Spinal cord (tissue), 10 donors: ENCODE measurements at places on chromosomes 1 and 21. TPM values are rescaled to one million over a fixed set of nuclear protein-coding genes. Genes with fewer than 3 reads are reported as not detected.

DNA sequence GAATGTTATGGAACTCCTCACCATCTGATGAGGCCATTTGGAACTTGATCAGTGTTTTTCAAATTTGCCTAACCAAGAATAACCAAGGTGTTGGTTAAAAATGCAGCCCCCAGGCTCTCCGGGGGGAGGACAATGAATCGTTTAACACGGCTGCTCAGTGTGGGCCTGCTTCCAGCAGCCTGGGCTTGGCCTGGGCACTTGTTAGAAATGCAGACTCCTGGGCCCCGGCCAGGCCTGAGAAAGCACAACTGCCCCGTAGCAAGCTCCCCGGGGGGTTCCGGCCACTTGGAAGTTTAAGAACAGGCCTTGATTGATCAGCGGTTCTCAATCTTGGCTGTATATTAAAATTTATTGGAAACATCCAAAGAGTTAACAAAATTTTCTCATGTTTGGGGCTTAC is 22.8 kb upstream of the C2CD2 start:
- no peak for DNase-seq

Gene CELSR2
- 13.4 TPM for total RNA-seq

DNA sequence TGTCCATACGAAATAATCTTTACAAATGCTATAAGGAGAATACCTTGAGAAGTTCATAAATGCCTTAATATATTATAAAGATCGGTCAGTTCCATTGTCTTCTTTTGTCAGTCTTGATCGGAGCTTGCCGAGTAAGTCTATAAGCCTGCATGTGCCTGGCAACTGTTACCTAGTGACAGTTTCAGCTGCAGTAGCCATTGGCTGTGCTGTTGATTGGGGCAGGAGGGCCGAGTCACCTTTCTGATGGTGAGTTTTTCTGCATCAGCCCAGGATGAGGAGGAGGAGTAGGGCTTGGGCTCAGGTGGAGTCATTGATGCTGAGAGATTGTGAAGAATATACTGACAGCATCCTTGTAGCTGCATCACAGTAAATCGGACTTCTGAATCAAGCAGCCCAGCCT is 1.9 kb upstream of the GPR52 start:
- DNase-seq: peak; percentile 44

DNA sequence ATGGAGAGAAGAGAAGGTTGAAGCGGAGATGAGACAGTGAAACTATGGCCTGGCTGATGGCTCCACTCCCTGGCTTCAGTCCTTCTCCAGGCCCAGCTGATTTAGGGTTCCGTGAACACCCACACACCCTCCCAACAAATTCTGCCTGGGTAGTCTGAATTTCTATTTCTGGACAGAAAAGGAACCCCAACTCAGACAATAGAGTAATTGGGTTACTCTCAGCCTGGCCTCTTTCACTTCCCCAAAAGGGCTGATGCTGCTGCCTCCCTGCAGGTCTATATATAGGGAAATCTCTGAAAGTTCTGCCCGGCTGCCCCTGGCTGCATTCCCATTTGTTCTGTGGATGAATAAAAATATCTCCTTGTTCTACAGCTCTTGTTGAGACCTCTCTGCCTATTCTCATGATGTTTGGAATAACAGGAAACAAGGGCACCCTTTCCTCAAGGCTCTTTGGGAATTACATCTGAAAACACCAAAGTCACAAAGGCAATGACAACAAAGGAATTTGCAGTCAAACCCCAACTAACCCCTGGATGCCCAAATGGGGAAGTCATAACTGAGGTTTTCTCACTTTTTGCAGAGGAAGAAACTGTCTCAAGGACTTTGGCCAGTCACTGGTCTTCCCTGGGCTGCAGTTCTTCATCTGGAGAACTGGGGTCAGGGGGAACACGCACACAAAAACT is 11.4 kb upstream of the ZSCAN20 start:
- no peak for DNase-seq

DNA sequence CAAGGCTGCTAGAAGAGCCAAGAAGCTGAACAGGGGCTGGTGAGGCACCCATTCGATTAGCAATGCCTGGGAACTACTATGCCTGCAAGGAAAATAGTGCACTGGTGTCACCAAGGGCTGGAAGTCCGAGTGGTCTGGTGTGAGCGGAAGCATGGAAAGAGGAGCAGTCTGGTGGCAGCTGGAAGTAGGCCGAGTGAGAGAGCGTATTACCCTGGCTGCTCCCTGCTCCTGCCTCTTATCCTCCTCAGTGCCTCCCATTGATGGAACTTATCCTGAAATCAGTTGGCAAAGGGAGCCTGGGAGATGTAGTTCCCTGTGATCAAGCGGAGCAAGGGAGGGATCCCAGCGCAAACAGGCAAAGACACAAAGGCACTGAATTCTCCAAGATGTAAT is 9.6 kb downstream of the SMAP2 start:
- DNase-seq: no peak

GRCh38 chr1:39189592-39190041 is 14.9 kb upstream of the MACF1 start:
- DNase-seq: no peak

Gene NPHP4
- 8.0 TPM for total RNA-seq

Gene RNU11
- not detected for total RNA-seq

Gene CFHR3
- 0.30 TPM for total RNA-seq

DNA sequence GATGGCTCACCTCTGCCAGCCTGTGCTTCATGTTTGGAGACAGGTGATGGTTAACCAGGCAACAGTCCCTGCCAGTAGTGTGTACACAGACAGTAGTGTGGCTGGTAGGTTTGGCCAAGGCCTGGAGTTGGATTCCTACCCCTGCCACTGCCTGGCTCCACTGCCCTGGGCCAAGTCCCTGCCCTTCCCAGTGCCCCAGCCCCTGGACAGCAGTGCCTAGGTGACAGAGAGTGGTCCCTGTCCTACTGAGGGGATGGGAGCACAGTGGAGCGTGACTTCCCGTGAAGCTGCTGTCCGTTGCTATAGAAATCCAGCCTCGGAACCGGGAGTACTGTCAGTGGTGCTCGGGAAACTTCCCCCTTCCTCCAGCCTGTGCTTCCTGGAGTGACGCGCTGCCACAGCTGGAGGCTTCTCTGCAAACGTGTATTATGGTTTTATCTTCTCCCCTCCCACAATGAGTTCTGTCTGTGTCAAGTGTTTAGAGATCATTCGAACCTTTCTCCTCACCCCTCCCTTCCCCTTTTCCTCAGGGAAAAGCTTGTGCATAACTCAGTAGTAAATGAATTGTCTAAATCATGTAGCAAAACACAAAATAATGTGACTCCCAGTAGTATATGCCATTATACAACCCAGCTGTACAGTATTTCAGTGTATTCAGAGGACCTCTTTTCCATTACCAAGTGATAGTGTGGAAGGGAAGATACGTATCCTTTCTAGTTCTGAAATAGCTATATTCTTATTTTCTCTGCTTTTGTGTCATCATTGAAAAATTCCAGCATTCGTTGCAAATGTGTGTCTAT is 73.4 kb downstream of the GALNT2 start:
- peak; percentile 52 for DNase-seq

DNA sequence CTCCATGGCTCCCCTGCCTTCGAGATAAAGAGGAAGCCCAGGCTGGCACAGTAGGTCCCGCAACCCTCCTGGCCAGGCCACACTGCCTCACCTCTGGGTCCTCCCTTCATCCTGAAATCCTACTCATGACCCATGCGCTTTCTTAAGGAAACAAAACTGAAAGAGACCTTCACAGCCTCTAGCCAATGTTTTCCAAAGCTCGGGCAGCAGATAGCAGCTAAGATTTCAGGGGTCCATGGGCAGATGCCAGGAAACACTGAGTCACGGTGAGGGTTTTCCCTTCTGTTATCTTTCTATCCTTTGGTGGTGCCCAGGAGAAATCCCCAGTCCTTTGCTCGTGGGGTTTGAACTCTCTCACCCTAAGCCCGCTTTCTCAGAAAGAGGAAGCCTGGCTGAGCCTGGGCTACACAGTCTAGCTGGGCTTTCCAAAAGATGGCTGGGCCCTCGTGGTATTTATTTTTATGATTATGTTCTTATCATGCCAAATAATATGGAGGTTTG is 26.6 kb downstream of the TTC39A start:
- DNase-seq: no peak

DNA sequence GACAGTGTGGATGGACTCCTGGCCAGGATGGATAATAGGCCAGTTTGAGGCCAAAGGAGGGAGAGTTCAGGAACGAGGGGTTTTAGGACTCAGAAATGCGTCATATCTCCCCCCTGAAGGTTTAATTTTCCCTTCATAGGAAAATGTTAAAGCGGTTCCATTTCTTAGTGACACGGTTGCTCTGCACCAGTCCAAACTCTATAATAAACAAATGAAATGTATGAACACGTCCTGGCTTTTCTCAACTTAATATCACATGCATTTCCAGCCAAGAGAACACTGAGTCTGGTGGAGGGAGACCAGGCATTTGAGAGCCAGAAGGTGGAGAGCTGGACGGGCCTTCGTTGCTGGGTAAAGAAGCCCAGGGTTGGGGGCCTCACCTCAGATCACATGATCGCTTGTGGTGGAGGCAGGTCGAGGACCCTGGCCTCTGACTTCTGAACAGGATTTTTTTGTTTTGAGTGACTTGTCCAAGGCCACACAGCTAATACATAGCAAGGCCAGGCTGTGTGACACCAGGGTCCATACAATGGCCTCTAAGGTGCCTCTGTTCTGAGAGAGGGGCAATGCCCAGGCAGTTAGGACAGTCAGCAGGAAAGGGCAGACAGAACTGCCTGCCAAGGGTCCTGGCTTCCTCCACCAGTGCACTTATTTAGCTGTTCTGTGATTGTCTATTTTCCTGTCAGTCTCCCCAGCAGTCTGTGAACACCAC is 11.4 kb downstream of the SLC1A7 start:
- DNase-seq: no peak

GRCh38 chr1:233364695-233365539 is 37.4 kb downstream of the MAP3K21 start:
- no peak for DNase-seq

DNA sequence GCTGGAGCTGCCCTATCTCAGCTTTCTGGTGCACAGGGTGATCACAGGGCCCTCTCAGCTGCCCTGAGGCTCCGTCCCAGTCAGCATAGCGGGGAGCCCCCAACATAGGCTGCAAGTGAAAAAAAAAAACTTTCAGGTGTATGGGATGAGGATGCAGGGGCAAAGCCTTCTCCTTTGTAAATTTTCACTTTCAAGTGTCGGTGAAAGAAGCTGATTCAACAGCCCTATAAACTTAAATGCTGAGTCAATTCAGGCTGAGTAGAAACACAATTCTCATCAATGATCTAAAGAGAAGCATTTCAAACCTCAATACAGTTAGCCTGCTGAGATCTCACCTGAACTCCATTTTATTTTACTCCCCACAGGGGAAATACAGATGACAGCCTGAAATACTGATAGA is 171.2 kb downstream of the SEC16B start:
- no peak for DNase-seq

Gene ACTL8
- not detected for total RNA-seq

DNA sequence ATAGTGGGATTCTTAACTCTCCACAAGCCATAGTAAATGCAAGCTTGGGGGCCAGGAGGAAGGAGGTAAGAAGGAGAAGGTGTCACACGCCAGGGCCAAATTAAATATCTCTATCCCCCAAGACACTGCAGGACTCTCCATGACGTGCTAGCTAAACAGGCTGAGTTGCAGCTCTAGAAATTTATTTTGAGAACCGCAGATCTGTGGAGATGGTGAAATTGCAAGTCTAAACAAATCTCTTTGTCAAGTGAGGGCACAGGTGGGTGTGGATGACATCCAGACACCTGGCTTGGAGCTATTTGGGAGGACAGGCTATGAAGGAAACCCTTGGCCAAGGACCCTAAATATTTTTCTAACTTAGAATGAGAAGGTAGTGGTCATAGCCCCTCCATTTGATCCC is 39.5 kb upstream of the USP1 start:
- DNase-seq: no peak

DNA sequence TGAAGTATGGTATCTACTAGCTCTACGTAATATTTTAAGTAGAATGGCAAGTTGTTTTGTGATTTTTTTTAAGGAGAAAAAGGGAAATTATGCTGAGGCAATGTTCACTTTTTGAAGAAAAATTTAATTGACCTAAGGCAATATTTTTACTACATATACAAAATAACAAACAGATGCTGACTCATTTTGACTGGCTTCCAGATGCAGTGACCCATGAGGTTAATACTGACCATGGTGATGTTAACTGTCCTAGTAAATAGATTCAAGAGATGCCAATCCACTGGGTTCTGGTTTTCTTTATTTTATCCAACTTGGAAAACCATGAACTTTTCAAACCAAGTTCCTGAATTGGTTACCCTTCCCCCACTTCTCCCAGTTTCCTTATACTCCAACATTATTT is 154.9 kb downstream of the CRB1 start:
- no peak for DNase-seq

DNA sequence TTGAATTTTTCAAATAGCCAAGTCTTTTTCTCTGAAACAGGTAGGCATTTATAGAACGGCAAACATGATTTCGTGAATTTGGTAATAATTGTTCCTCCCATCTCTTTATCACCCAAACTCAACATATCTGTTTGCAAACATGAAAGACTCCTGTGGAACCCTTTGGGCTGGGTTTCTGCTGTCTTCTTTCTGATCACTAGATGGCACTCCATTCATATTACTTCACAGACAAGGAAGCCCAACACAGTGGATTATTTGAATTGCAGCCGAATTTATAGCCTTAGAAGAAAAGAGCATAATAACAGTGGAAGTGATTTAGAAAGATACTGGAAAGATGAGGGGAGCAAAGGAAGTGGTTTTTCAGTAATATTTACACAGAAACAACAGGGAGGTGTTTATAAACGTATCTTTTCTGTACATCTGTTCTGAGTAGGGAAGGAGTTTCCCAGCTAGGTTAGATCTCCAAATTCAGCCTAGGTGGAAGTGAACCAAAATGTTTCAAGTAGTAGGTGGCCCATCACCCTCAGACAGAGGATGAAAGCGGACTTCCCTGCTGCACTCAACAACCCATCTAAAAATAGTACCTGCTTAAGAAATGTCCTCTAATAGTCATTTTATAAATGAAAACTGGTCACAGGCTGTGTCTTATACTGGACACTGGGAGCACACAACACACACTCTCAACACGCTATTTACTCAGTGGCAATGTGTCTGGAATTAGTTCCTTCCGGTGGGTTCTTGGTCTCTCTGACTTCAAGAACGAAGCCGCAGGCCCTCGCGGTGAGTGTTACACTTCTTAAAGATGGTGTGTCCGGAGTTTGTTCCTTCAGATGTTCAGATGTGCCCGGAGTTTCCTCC is 67.6 kb downstream of the MAP3K21 start:
- DNase-seq: peak; percentile 59

- DNase-seq: no peak
These were observed 12.8 kb upstream of the LMX1A start for GRCh38 chr1:165369255-165369848.

DNA sequence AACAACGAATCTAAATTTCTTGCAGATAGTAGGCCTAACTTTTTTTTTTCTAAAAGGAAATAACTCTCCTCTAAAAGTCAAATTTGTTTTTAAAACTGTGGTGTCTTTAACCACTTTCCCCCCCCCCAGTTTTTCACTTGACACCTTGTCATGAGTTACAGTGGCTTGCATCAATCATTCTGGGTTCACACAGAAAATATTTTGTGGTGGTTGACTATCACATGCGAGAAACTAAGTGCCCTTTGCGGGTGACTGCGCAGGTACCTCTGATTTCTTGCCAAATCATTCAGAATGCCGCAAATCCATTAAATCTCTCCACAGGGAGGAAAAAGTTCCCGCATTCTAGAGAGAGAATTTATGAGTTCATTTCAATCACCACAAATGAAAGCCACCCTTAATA is 23.8 kb upstream of the SAMSN1 start:
- no peak for DNase-seq
